ENCODE measurements at places on chromosomes 1 and 21.

DNA sequence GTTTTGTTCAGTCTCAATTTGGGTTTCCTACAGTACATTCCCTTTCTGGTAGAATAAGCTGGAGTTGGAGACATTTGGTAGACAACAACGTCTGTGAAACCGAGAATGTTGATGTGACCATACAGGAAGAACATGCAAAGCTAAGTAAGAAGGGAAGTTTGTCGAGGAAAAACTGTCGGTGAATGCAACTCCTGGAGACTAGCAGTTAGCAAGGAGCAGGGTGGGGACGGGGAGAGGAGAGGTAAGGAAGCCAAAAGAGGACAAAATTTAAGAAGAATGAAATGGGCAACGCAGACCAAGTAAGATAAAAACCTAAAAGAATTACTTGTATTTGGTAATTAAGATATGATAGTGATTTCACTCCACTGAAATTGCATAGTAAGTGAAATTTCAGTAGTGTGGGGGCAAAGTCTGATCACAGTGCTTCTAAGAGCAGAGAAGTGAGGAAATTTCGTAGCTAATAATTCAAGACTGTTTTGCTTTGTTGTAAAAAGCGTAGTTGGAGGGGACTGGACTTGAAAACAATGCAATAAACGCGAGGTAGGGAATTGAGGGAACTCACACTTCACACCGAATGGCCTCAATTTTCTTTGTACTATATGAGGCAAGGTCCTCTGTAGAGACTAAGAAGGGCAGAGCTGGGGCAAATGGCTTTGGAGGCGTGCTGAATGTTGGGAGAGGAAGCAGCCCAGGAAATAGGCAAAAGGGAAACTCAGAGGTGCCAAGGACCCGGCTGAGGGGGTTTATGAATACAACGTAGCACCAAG lies 787 bp upstream of the GIPC2 start:
- DNase-seq: no peak

- DNase-seq: no peak
These were observed 23.9 kb downstream of the PRRC2C start for GRCh38 chr1:171509191-171509590.

DNA sequence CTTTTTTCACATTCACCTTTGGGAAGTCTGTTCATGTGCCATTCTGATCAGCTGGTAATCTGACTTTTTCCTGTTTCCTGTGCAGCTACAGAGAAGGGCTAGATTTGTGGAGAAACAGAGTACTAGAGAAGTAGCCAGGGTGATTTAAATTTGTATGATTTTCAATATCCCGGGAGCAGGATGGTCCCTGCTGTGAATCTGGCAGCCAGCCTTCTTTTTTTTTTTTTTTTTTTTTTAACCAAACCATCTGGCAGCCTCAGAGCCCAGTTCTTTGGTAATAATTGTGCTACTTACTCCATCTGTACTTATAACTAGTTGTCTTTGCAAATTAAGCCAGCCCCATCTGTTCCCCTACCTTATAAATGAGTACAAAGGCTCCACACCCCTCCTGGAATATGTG lies 248.6 kb upstream of the DEPDC1 start:
- DNase-seq: no peak

GRCh38 chr1:178702146-178702545 lies 22.9 kb upstream of the RALGPS2 start:
- no peak for DNase-seq

DNA sequence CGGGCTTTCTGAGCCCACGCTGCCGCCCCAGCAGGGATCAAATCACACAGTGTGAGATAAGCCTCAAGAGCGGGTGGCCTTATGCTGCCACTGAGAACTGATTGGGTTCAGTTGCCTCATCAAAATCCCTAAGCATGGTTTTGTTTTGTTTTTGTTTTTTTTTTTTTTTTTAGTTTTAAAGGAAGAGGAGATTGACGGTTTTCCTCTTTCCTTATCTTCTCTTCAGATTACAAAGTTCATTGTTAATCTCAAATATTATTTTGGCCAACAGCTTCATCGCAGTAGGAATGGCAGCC lies 651 bp downstream of the COA6 start:
- no peak for DNase-seq
